ENCODE measurements at places on chromosomes 5 and 9.

DNA sequence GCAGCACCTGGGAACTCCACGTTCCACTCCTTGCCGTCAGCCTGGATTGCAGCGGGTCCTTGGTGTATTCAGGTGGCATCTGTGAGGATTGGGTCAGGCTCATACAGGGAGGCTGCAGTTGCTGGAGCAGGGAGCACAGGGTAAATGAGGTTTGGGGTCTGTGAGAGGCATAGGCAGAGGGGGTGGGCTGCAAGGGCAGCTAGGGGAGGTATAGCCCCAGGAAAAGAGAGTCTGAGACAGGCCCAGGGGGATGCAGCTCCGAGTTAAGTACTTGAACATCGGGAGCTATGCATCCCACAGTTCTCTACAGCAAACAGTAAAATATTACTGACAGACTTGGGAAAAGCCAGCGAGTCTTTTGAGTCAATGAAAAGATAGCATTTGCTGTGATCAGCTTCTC lies 101.6 kb downstream of the TRIO start:
- no peak for DNase-seq

DNA sequence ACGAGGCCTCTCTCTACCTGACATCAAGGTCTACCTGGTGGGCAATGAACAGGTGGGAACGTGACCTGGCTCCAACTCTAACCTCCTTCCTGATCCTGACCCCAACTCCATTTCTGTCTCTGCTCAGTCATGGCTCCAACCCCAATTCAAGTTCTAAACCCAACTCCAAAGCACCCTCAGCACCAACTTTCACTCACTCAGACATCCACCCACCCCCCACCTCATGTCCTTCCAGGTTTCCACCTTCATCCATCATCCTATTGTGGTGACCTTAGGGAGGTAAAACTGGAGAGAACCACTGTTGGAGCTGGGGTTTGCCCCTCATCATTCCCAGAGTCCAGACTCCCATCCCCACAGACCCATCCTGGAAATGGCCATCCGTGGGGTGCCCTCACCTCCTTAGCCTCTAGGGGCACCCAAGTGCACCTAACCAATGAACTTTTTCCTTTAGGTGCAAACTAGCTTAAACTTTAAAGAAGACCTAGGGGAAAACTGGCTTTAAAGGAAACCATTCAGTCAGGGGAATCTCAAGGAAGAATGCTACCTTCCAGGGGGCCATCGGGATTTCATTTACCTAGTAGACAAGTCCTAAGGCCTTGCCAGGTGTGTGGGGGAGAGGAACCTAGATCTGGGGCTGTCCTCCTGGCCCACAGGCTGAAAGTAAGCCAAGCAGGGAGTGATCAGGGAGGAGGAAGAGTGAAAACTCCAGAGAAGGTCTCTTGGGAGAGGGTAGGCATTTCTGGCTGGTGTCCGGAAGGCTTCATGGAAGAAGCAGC lies 11.3 kb downstream of the RGS14 start:
- DNase-seq = peak; percentile 46

DNA sequence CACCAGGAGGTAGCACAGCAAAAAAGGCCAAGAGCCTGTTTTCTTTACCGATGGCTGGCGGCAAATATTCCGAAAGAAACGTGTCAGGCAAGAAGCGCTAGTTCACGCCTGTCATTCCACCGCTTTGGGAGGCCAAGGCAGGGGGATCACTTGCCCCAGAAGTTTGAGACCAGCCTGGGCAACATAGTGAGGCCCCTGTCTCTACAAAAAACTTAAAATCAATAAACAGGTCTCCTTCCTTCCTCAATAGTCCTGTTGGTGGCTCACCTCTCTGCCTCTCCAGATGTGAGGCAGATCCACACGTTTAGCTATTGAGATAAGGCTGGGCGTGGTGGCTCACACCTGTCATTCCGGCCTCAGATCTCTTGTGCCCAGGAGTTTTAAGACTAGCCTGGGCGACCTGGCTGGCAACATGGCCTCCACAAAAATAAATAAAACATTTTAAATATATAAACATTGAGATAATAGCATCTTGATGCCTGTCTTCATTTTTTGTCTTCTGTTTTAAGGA lies 1.3 kb upstream of the TMEM250 start:
- DNase-seq = no peak

GRCh38 chr9:32258482-32258881 lies 126.0 kb upstream of the ACO1 start:
- DNase-seq = no peak

- no peak for DNase-seq
Observed at GRCh38 chr5:56605231-56605630, 210.1 kb upstream of the MAP3K1 start.

DNA sequence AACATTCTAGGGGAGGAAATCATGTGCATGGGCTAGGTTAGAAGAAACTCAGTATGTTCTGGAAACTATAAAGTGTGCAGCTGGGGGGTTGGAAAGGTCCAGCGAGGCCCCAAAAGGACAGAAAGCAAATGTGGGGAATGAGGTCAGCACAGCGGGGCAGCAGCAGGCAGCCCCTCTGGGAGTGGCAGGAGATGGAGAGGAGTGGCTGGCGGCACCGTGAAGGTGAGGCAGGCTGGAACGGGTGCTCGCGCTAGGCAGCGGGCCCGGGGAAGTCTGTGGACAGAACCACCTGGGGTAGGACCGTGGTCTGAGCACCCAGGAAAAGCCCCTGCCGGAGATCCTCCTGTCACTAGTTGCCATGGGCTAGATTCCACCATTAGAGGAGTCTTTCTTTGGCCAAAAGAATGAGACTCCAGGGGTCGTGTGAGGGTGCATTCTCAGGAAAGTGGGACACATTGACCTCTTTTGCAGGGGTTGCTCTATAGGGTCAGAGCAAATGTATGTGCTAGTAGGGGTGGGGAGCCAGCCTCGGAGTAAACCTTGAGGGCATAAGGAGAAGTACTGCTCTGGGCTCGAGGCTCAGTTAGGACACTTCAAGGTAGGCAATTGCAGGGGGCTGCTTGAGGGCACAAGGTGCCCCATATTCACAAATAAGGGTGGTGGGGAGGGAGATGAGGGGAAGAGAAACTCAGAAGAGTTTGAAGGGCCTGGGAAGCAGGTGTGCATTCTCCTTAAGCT lies 61.2 kb downstream of the IL6ST start:
- no peak for DNase-seq

- DNase-seq = no peak
Observed at GRCh38 chr9:75152416-75152815, 64.1 kb downstream of the OSTF1 start.

- DNase-seq = peak; percentile 81
Observed at GRCh38 chr5:54904425-54904824, 81.0 kb downstream of the ESM1 start.

DNA sequence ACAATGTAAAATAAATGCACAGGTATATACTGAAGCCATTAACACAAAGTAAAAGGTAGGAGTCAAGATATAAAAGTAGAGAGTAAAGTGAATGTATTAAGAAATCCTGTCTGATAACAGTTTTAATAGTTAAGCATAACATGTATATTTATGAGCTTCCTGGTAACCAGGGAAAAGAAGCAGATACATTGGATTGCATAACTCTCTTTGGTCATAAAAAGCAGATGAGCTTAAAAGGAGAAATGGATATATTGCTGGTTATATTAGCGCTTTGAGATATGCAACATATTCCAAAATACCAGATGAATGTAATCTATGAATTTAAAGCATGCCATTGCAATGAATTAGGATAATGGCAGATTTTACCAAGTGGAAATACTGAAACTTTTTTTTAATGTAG lies 6.2 kb upstream of the TNFSF8 start:
- peak; percentile 9 for DNase-seq

DNA sequence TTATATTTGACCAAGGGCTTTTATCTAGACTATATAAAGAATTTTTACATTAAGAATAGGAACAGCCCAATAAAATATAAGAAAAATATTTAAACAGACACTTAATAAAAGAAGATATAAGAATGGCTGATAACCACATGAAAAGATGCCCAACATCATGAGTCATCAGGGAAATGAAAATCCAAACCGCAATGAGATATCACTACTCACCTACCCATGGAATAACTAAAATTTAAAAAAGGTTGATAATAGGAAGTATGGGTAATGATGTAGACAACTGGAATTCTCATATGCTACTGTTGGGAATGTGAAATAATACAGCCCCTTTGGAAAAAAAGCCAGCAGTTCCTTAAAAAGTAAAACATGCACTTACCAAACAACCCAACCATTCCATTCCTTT lies 206.9 kb upstream of the PCSK5 start:
- no peak for DNase-seq

GRCh38 chr9:123929177-123929869 lies 603 bp downstream of the DENND1A start:
- no peak for DNase-seq

GRCh38 chr5:147935032-147935431 lies 28.7 kb upstream of the C5orf46 start:
- peak; percentile 58 for DNase-seq

DNA sequence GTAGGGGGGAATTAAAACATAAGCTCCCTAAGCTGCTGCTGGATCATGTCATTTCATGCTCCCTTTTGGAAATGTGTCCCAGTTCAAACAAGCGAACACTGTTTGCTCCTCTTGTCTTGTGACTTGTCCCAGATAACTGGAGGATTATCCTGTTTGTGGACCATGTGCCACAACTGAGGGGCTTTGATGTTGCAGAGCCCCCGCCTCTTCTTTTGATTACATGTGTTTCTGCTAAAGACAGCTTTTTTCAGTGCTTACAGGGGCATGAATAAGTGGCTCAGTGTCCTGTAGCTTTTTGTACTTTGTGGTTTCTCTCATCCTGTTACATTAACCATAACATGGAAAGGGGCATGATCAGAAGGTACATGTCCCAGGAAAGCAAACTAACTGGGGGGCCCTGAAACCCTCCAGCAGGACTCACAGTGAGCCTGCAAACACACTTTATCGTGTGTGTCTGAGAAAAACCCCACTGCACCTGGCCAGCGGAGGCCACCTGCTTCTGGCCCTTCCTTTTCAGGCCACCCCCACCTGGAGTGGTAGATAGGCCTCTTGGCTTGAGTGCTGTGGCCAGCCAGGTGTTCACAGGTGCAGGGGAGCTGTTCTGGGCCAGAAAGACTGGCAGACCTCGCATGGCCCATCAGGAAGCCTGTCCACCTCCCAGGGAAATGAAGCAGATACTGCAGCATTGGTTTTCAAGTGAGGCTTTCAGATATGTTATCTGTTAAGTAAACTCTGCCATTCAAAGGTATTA lies 285.6 kb downstream of the FANCC start:
- DNase-seq = no peak

DNA sequence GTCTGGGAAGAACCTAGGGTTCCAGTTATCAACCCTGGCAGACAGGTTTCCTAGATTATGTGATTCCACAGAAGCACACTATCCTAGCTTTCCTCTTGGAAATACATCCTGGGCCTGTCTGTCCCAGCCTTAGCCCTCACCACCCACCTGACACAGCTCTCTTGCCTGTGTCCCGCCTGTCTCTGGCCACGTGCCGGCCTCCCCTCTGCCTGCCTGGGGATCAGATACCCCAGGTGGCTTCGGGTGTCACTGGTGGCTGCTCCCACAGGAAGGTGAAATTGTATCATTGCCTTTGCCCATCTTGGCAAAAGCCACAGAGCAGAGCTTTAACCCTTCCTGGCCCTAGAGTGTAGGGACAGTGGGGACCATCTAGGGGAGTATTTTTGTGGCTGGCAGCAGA lies 6.2 kb downstream of the COL27A1 start:
- no peak for DNase-seq

GRCh38 chr9:86687788-86688187 lies 259.5 kb downstream of the GAS1 start:
- no peak for DNase-seq

- no peak for DNase-seq
Observed at GRCh38 chr9:70262948-70263347, 4.2 kb downstream of the SMC5 start.

DNA sequence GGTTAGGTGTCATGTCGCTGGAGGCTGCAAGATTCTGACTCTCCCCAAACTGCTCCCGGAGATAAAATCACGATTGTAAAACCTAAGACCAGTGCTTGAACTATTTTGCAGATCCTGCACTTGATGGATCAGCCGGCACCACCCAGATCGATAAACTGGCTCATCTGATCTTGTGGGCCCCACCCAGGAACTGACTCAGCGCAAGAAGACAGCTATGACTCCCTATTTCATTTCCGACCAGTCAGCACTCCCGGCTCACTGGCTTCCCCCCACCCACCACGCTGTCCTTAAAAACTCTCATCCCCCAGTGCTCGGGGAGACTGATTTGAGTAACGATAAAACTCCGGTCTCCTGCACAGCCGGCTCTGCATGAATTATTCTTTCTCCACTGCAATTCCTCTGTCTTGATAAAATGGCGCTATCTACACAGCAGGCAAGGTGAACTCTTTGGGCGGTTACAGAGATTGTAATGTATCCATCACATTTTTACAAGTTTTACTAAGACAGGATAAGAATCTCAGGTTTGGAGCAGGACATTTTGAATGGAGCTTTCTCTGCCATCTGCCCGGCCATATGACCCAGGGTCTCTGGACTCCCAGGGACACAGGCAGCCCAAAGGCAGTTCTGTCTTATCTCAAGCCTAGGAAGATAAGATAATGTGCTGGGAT lies 10.6 kb upstream of the PPP1R26 start:
- peak; percentile 61 for DNase-seq

DNA sequence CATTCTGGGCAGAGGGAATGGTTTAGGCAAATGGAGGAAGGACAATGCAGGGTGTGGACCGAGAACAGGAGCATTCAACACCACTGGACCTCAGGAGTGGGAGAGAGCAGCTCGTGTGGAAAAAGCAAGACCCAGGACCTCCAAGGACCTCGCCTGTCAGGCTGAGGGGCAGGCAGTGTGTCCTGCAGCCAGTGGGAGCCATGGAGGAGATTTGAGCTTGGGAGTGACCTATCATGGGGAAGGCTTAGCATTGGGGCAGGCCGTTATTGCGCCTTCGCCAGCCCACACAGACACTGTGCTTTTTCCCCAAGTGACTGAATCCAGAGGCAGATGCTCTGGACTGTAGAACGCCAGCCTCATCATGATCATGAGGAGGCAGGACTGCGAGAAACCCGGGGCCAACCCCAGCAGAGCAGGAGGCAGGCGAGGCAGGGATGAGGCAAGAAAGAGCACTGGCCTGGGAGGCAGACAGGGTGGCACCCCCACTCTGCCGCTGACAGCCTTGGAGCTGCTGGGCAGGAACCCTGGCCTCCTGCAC lies 3.3 kb downstream of the CDHR2 start:
- DNase-seq = no peak

GRCh38 chr5:1038417-1039209 lies 30.0 kb downstream of the NKD2 start:
- DNase-seq = no peak

- peak; percentile 80 for DNase-seq
Observed at GRCh38 chr5:159061179-159061796, 38.4 kb downstream of the EBF1 start.

GRCh38 chr9:123329329-123329955 lies 26.6 kb upstream of the CRB2 start:
- DNase-seq = peak; percentile 47

- no peak for DNase-seq
Observed at GRCh38 chr5:154140381-154140780, 50.2 kb upstream of the GALNT10 start.

- DNase-seq = no peak
Observed at GRCh38 chr5:164336276-164336675, 830.9 kb downstream of the MAT2B start.

DNA sequence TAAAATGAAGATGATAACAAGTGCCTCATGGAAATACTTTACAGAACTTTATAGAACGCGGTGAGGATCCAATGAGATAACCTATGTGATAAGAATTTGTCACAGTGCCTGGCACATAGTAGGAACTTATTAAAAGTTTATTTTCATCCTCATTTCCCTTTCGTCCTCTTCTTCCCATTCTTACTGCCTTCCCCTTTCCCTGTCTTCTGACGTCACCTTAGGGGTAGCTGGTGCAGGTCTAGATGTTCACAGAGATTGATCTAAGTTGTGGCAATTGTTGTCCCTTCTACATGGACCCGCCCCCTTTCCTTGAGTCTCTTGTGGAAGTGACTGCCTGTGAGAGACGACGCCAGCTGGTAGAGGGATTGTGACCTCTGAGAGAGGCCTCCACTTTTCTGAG lies 46.5 kb upstream of the NTRK2 start:
- DNase-seq = no peak

All from EH (cell line).